ENCODE measurements at places on chromosomes 6 and 20.

DNA sequence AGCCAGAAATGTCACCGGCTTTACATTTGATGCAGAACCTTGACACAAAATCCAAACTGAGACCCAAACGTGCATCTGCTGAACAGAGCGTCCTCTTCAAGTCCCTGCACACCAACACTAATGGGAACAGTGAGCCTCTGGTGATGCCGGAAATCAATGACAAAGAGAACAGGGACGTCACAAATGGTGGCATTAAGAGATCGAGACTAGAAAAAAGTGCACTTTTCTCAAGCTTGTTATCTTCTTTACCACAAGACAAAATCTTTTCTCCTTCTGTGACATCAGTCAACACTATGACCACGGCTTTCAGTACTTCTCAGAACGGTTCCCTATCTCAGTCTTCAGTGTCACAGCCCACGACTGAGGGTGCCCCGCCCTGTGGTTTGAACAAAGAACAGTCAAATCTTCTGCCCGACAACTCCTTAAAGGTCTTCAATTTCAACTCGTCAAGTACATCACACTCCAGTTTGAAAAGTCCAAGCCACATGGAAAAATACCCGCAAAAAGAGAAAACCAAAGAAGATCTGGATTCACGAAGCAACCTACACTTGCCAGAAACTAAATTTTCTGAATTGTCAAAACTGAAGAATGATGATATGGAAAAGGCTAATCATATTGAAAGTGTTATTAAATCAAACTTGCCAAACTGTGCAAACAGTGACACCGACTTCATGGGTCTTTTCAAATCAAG lies 108.4 kb downstream of the RTN4IP1 start:
- DNase-seq = peak; percentile 84

- no peak for DNase-seq
These were observed 30.8 kb upstream of the CSNK2A1 start for GRCh38 chr20:574297-574942.

- no peak for DNase-seq
These were observed 108.1 kb downstream of the BCKDHB start for GRCh38 chr6:80214436-80215022.

DNA sequence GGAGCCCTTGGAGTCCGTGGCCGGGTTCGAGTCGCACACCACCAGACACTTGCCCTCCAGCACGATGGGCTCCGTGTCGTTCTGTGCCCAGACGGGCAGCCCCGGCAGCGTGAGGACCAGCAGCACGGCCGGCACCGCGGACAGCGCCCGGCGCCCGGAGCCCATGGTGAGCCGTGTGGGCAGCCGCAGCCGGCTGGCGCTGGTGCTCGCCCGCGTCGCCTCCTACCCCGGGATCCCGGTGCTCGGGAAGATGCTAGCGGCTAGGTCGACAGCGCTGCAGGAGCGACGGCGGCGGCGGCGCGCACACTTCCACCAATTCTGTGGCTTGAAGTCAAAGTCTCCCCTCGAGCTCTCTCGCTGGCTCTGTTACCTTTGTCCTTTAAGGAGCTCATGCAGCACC lies 1.3 kb downstream of the CBLN4 start:
- DNase-seq = no peak

- DNase-seq = no peak
These were observed 197.4 kb upstream of the PRSS16 start for GRCh38 chr6:27049863-27050781.

DNA sequence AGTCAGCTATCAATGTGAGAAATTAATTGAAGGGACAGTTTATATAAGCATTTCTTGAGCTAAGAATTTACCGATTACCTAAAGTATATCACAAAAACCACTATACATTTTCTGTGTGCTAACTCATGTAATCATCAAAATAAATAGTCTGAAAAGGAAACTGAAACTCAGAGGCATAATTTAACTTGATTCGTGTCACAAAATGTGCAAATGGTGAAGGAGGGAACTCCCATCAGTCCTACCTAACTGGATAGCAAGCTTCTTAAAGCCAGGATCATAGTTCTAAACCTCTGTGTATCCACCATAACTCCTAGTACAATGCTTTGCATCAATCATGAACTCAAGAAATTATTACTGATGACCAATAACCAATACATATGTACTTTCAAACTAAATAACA lies 91.0 kb downstream of the ASCC3 start:
- no peak for DNase-seq

DNA sequence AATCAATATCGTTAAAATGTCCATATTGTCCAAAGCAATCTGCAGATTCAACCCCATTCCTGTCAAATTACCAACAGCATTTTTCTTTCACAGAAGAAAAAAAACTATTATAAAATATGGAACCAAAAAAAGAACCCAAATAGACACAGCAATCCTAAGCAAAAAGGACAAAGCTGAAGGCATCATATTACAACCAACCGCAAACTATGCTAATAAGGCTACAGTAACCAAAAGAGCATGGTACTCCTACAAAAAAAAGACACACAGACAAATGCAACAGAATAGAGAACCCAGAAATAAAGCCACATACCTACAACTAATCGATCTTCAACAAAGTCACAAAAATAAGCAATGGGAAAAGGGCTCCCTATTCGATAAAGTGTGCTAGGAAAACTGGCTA lies 49.2 kb downstream of the RNGTT start:
- no peak for DNase-seq

DNA sequence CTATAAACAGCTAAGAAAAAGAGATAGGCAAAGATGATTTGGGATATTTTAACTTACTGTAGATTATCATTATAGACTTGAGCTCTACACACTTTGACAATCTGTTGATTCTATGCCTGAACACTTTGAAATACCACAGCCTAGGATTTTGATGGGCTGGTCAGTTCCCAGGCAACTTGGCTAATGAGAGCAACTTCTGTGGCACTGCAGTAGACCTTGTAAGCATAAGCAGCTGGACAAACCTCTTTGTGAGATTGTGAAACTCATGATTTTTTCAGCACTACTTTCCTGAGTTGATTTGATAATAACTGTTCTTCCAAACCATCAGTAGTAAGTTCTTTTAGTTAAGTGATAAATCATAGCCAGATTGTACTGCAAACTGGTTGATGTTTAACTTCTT lies 27.1 kb upstream of the ELOVL5 start:
- DNase-seq = no peak

GRCh38 chr6:142474531-142475289 lies 172.9 kb downstream of the ADGRG6 start:
- peak; percentile 44 for DNase-seq

DNA sequence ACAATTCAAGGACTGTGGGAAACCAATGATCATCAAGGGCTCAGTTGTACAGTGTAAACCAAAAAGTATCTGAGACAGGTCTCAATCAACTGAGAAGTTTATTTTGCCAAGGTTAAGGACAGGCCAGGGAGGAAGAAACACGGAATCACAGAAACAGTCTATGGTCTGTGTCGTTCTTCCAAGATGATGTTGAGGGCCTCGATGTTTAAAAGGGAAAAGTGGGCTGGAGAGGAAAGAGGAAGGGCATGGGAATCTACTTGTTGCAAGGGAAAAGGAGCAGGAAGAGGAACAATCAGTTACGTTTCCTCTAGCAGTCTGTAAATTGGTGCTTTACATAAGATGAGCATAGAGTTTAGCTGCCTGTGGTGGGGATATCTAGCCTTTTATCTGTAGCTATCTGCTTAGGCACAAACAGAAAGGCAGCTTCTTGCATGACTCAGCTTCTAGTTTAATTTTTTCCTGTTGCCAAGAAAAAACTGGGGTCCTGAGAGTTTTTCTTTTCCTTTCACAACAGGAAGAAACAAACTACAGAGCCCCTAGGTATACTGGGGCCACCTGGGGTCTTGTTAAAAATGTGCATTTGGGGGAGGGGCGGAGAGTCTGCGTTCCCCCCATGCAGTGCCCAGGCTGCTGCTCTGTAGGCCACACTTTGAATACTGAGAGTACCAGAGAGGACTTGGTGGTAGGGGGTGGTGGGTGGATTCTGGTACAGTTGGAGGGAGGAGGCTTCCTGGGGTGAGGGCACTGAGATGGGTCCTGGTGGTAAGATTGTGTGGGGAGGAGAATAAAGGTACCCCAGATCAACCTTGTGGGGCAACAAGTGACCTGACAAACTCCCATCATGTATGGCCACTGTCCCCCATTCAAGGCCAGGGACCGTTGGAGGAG lies 35.3 kb upstream of the EZR start:
- peak; percentile 23 for DNase-seq

GRCh38 chr6:36906539-36907325 lies 21.0 kb downstream of the C6orf89 start:
- no peak for DNase-seq

DNA sequence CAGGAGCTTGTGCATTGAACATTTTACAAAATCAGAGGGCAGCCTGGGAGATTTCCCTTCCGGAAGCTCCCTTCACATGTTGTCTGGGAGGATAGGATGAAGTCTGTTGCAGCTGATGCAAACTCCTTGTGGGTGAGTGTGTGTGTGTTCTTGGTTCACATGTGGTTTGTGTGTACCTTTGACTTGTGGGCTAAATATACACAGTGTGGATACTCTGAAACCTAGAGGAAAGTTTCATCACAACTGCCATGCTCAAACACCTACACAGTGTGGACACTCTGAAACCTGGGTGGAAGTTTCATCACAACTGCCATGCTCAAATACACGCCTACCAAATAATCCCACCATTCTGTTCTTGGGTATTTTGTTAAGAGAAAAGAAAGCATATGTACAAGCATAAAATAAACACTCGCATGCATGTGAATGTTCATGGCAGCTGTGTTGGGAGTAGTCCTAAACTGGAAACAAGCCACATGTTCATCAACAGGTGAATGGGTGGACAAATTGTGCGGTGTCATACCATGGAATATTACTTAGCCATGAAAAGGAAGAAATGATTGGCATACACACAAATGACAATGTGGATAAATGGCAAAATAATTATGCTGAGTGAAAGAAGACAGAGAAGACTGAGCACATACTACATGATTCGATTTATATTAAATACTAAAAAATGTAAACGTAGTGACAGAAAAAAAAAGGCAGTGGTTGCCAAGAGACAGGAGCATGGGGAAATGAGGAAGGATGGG lies 1.8 kb downstream of the SCP2D1 start:
- DNase-seq = no peak

GRCh38 chr6:150418827-150419594 lies 50.2 kb downstream of the IYD start:
- no peak for DNase-seq

DNA sequence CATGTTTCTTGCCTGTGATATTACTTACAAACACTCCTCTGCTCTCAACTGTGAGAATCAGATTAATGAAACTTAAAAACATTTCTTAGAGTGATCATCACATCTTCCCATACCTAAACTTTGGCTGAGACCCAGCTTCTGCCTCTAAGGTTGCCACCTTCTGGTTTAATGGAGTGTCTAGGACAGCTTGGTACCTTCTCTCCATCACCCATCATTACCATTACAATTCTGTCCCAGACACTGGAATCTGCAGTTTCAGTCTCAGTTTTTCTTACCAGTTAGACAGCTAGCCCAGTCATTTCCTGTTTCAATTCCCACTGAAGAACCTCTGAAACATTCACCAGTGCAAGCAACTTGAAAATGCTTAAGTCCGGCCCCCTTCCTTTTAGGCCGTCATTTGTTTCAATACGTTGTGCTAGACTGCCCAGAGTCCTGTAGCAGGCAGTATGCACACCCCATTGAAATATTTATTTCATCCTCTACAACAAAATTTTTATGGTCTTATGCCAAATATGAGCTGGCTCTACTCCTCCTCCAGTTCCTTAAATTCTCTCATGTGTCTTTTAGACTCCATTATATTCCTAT lies 107.0 kb upstream of the FOXO3 start:
- DNase-seq = peak; percentile 40

DNA sequence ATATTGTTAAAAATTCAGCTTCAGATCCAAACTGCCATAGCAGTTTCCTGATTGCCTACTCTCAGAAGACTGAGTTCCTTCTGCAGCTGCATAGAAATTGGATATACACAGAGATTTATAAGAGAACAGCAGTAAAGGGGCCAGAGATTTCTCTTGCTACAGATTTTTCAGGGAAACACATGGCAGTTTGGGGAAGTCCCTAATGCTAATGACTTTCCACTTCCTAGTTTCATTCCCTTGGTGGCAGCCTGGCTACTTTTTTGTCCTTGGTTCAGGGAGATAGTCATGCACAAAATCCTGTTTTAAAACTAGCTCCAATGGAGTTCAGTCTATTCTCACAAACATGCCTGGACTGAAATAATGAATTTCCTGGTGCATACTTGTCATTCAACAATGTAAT lies 125.3 kb upstream of the PLCB4 start:
- peak; percentile 31 for DNase-seq

Measured in CD14-positive monocyte (primary cell).